GM18507 (cell line): ENCODE measurements at places on chromosomes 13 and 19.

DNA sequence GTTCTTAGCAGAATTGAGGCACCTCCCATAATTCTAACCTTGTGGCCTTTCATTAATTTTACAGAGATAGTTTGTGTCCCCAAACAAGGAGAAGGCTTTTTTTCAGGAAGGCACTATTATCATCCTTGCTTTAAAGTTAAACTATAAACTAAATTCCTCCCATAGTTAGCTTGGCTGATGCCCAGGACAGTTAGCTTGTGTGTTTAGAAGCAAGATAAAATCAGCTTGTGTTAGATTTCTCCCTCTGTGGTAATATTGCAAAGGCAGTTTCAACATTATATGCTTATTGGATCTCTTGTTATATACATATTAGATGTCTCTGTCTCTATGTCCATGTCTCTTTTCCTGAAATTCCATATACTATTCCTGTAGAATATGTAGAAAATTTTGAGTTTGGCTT lies 342.7 kb downstream of the TBC1D4 start:
- no peak for DNase-seq

DNA sequence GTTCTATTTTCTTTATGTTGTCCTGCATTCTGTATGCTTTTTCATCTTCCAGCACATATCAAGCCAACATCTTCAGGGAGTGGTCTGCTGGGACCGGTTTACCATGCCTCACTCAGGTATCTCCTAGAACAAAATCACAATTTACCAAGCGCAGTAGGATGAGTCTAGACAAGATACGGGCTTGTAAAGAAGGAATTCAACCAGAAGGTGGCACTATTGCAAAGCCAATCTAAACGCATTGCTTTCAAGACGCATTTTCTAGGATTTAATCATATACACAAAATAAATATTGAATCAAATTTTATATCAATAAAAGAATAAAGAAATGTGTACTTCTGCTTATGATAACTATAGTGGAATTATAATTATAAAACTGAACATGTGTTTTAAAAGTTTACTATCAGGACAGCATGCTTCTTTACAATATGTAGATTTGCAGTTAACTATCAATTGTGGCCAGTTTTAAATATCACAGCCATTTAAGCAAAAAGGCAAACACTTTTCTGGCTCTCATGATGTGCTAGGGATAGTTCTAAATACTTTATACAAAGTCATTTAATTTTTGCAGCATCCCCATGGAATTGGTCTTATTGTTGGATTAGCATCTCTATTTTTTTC lies 16.1 kb upstream of the TPP2 start:
- no peak for DNase-seq

DNA sequence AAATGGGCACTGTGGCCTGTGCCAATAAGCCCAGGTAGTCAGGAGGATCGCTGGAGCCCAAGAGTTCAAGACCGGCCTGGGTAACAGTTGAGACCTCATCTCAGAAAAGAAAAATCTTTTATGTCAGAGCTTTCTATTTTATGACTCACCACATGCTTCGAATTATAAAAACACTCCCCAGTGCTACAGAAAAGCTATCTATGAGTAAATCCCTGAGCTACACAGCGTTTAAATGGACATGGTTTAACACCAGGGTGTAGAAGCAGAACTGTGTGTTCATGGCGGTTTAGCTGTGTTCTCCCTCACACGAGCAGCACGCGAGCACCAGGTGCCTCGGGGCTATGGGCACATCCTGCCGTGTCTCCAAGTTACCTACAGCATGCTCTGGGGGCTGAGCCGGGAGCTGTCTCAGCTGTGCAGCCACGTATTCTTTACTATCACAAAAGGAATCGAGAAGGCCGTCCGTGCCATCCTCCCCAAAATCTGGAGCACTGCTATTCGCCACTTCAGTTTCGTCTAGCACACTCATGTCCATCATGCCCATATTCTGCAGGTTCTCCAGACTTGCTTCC lies 6.7 kb downstream of the SAFB2 start:
- DNase-seq, result no peak

DNA sequence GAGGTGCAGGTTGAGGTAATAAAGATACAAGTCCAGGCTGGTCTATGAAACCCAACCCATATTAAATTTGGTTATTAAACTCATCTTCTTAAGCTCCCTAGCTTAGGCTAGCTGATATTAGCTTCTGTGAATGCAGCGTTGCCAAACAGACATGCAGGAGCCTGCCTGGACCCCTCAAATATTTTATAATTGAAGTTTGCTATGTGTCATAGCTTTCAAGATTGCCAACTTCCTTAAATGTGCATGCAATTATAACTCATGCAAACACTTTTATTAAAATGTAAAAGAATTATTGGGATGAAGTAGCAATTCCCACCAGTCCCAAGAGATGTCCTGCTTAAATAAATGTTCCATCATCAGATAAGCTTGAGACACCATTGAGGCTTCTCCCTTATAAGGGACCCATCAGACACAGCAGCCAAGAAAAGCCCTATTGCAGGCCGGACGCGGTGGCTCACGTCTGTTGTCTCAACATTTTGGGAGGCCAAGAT lies 51.3 kb downstream of the MBNL2 start:
- DNase-seq, result no peak

- no peak for DNase-seq
These were observed 90.2 kb downstream of the MAP4K1 start for GRCh38 chr19:38527466-38528136.

- DNase-seq, result no peak
These were observed 30.5 kb upstream of the KCTD4 start for GRCh38 chr13:45231305-45231704.

DNA sequence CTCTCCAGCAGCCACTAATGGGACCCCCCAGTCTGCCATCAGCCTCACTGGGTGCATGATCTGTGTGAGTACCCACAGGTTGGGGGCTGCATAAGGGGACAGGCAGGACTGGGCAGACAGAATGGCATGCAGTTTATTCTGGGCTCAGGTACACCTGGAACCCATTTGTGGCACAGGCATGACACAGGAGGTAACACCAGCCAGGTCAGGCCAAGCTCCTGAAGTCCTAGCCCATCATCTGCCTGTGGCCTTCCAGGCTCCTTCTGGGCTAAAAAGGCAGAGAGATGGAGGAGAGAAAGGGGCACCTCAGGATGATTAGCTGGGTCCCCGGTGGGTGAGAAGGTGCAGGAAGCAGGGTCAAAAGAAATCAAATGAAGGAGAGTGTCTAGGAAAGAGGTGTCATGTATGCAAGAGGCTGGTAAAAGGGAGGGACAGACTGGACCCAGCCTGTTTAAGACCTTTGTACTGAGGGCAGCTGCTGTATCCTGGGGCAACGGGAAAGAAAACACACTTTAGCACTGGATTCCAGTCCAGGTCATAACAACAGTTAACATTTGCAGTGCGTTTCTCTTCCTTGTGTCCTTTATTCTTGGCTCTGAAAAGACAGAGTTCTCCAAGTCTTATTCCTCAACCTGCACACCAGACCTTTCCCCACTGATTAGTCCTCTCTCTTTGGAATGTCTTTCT lies 20.2 kb upstream of the DGKH start:
- no peak for DNase-seq

GRCh38 chr13:43776006-43776405 lies 10.8 kb downstream of the ENOX1 start:
- DNase-seq, result no peak

- DNase-seq, result peak; percentile 86
These were observed at the start of gene ZNF134 for GRCh38 chr19:57613941-57614743. ZNF134 (plus strand) TSS chr19:57614242; CDS start chr19:57619469, 5,227 bp downstream.

DNA sequence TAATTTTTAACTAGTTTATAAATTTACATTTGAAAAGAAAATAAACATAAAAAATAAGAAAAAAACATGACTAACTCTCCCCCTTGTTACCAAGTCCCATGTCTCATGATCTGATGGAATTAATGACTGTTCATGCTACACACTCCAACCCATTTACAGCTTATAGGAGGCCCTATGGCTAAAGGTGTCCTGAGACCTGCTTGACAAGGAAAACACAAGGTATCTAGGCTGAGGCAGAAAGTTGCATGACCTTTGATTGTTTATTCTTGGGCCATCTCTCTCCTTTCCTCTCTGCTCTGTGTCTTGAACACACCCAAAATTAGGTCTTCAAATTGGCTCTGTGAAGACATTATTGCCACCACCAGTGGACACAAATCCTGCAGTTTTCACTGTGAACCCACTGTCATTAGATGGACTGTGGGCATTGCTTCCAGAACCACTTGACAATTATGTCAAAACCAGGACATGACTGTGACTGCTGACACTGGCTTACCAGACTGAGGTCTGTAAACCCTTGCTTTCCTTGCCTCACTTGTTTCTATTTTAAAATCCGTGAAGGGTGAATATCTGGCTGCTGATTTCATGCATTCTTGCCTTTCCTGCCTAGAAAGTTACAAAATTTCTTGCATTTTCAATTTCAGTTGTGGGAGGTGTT lies 386.5 kb upstream of the SPRY2 start:
- no peak for DNase-seq

GRCh38 chr19:53892981-53893325 lies 11.0 kb downstream of the PRKCG start:
- DNase-seq, result no peak

GRCh38 chr13:94713561-94714182 lies 1.3 kb upstream of the SOX21 start:
- DNase-seq, result no peak
